ENCODE measurements at places on chromosomes 12 and 14.

GRCh38 chr12:110269622-110270124 is 11.4 kb upstream of the ATP2A2 start:
- DNase-seq: no peak

DNA sequence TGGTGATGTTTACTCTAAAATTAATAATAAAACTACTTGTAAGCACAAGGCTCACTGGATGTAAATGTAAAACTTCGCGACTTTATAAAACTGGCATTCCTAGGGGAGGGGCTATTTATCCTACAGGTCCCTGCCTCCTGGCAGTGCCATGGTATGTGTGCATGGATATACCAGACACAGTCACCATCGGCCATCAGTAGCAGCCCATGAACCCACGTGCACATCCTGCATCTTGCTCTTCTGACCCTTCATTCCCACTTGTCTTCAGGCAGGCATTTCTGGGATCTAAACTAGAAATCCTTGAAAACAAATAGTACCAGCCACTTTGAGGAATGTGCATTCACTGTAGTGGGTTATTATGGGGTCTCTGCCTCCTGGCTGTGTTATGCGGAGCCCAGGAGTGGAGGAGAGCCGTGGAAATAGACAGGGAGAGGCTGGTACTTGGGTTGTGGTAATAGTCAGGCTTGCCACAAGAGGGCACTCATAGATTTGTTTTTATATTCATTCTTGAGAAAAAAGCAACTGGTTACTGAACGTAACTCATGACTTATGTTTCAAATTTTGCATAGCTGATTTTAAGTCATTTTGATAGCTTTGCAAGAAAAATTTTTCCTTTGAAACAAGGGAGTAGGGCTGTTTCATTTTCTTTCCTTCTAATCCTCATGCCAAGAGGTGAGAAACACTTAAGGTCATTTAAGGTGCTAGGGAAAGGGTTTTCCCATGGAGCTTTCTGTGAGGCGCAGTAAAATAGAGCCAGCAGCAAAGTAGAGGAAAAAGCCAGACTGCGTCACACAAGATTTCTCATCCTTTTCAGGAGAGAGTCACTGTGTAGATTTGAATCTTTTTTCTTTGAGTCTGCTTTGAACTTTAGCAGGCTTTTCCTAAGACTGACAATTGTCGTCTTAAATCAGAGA is 17.4 kb upstream of the GALNT16 start:
- no peak for DNase-seq

DNA sequence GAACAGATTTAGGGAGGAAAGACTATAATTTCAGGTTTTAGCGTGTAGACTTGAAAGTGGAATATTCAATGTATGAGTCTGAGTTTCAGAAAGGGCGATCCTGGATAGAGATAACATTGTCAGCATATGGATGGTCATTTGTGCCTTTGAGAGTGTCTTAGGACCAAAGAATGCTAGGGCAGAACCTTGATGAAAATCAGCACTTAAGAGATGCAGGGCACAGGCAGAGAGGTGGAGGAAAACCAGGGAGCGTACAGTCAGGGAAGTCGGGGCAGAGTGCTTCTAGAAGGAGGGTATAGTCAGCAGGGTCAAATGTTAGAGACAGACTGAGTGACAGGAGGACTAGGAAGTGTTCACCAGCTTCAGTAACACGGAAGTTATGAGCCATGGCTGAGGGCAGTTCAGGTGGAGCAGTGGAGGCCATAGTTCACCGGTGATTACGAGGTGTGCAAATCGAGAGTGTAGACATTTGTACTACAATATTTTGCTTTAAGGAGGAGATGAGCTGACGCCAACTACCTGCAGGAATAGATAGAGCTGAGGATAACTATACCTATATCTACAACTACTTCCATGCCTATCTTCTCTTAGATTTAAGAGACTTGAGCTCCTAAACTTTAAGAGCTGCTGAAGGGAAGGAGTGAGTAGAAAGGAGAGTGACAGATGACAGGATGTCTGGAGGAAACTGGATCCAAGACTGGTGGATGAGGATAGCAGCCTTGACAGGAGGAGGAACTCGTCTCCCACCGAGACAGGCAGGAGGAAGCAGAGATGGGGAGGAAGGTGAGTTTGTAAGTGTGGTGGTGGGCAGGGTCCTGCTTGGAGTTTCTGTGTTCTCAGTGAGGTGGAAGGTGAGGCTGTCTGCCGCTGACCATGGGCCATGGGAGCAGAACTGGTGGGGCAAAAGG is 6.5 kb downstream of the CBLN3 start:
- DNase-seq: no peak

DNA sequence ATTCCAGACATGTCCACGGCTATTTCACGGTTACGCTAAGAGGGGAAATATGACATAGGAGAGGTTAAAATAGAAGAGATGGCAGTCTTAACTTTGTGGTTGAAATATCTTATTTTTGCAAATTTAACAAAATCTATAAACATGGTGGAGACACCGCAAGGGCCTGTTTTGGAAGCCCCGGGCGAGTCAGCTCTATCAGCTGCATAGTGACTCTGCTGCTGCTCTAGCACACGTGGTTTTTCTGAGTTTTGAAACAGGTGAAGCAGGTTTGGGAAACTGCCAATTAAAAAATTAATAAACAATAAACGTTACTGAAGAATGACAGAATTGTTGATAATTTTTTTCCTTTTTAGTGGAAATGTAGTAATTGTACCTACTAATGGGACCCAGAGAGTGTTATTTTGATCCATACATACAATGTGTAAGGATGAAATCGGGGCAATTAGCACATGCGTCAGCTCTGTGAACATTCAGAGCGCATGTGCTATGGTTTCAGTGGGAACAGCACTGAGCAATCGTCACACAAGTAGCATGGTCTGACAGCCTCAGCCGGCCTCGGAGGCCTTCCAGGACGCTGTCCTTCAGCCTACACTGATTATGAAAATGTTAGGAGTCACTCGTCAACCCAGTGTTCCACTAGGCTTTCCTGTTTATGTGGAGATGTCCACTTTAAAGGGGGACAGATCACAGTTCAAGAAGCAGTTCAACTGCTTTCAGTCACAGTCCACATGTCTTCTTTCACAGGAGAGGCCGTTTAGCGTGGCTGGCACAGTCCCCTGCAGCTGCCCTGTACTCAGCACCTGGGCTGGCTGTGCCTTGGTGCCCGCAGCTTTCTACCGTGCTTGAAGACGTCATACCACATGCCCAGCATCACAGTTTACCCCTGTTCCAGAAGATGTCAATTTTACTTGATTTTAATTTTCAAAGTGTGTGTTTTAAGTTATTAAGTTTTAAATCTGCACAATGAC is 51.8 kb downstream of the MOK start:
- no peak for DNase-seq

GRCh38 chr12:132110677-132111076 is 33.4 kb downstream of the DDX51 start:
- DNase-seq: no peak

DNA sequence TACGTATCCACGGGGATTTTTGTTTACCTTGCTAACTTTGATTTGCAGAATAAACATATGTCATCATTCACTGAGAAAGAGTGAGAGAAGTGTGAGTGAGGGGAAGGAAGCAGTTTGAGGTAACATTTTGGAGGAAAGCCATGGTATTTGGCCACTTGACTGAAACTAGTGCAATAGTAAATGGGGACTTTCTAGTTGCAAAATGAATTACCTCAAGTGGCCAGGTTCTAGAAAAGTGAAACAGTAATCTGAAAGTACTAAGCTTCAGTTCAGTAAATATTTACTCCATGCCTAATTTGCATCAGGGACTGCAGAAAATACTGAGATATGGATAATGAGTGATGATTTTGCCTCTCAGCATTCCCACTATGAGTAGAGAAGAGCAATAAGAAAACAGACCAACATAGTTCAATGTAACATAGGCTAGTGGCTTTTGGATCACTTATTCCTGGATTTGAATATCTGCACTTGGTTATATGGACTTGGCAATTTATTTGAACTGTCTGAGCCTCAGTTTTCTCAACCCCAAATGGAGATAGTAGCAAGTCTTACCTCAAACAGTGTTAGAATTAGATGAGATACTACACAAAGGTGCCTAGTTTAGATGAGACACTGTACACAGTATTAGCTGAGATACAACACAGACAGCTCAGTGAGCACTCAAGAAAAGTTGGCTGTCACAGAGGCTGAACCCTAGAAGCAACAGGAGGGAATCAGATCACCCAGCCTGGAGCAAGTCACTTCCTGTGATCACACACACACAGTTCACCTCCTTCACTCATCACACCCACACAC is 439.1 kb downstream of the NPAS3 start:
- no peak for DNase-seq

DNA sequence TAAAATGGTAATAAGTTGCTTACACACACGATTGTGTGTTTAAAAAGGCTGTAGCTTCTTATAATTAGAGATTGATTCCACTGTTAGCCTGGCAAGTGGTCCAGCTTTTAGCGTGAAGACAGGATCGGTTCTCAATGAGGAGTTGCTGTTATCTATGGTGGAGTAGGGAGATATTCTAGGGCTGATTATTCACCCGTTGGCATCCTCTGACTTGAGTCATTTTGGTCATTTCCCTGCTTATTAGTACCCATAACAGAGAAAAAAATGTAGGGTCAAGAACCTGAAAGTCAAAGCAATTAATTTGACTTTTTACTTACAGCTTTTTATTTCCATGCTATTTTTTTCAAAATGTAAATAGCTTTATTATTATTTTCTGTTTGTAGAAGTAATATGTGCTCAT is 76.0 kb downstream of the KCNK13 start:
- no peak for DNase-seq

DNA sequence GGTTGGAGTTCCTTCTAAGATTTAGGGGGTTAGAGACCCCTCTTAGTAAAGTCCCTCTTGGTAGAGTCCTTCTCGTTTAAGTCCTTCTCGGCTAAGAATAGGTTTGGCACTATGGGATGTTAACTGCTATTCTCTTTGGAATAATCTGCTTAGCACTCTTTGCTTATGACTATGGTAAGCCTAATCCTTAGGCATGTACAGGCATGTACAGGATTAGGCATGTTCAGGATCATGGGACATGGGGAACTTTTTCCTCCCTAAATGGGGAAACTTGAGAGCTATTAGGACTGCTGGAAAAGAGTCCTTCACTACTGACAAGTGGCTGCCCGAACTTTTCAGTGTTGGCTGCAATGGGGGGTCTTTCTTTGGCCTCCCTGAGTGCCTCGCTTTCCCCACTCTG is 193.3 kb downstream of the TMEM117 start:
- no peak for DNase-seq

DNA sequence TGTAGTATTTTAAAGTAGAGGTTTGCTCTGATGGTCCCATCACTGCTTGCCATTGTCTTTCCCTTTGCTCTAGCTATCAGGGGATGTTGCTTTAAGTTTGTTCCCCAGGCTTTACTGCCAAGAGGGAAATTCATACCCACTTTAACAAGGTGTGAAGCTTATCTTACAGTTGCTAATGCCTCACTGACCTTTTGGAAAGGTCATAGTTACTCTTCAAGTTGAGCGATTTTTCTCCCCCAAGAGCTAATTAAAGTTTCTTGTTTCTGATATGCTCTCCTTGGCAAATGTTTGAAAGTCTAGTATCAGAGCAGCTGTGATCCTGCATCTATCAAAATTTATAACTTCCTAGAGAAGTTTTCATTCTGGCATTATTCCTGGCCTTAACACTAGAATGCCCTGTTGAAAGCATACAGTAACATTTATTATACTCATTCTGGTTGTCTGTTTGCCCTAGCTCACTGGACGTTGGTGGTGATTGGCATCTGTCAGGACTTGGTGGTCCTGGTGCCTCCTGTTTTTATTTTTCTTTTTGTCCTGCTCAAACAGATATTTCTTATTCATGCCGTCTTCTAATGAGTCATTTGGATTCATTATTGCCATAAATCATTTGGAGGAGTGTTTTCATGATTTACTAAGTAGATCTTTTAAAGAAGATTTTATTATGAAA is 8.1 kb downstream of the ATP2A2 start:
- no peak for DNase-seq

- DNase-seq: no peak
These were observed 323.8 kb upstream of the DCN start for GRCh38 chr12:91506452-91506851.

DNA sequence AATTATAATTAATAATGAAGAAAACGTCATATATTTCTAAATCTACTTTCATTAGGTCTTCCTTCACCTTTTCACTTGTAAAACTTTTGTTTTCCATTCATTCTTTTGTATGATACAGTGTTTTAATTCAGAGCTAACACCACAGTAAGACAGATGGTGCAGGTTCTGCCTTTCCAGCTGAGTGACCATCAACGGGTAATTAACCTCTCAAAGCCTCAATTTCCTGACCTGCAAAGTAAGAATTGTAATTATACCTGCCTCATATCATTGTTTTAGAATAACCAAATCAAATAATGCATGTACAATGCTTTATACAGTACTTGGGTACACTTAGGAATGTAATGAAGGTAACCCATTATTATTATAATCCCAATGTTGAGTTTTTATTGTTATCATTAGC is 157.6 kb downstream of the FOXA1 start:
- DNase-seq: no peak

DNA sequence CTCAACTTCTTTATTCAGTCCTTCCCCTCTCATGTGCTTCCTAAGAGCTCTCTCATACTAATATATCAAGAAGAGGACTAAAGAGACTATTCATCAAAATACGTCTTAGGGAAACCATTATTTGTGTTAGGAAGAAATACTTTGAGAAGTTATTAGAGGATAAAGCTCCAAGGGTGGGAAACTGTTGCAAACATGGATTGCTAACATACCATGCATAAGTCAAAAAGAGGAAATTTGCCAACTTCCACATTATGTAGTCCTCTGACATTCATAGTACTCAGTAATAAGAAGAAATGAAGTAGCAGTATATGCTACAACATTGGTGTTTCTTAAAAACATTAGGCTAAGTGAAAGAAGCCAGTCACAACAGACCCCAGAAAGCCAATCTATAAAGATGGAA is 128.8 kb upstream of the CLEC14A start:
- no peak for DNase-seq

- no peak for DNase-seq
These were observed 36.2 kb downstream of the TMEM120B start for GRCh38 chr12:121748571-121749265.

DNA sequence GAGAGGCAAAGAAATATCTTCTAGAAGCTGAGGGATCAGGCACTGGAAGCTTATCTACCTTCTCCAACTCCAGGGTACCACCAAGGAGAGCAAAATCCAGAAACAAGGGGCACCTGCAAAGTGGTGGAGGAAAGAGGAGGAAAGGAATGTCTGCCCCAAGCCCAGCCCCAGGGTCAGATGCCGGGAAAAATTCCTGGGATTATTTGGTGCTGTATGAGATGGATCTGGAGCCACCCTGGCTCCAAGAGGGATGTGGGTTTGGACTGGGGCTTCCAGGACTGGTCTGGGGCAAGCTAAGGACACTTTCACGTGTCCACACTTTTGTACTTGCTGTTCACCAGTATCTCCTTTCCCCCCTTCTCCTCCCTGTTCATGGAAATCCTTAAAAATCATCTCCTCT is 69.8 kb downstream of the DPF3 start:
- DNase-seq: no peak

DNA sequence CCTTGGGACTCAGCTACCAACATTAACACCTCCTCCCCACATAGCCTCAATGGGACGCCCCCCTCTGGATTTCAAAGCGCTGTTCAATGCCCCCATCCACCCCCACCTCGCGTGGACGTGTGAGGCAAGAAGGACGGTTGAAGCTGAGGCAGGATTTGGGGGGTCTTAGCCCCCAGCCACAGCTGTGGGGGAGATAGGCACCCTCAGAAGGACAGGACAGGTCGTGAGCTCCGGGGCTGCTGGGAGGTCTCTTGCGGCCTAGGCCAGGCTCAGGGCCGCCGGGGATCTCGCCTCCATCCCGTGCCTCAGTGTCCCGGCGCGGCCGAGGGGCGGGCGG is 8.3 kb upstream of the SP7 start:
- no peak for DNase-seq

GRCh38 chr12:53495903-53496751 is 3.1 kb downstream of the MAP3K12 start:
- peak; percentile 53 for DNase-seq
